ENCODE measurements at places on chromosomes 1 and 21.

DNA sequence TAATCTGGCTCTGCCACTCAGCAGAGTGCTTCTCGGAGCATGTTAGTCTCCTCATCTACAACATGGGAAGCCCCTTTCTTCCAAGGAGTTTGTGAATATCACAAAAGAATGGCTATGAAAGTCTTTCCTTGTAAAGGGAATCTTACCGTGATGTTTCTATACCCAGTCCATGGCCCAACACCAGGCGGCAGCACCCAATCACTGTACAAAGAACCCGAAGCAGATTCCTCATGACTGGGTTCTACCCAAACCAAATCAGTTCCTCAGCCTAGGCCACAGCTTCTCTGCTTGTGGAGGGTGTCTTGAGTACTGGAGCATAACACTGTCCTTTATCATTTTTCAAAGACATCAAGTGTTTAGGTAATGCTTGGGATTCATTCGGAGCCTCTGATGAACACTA, 16.6 kb upstream of the SLFNL1 start:
- DNase-seq: no peak

GRCh38 chr1:79819140-79819539, 812.6 kb upstream of the ADGRL4 start:
- DNase-seq: no peak

GRCh38 chr1:156656806-156657740, 15.2 kb downstream of the BCAN start:
- peak; percentile 65 for DNase-seq

- DNase-seq: no peak
Measured at GRCh38 chr21:44920694-44921604, at the start of gene ITGB2. ITGB2 (minus strand) TSS chr21:44920899; CDS start chr21:44910782, 10,117 bp downstream.

GRCh38 chr1:27099587-27100334, 55.2 kb downstream of the SLC9A1 start:
- DNase-seq: no peak

- no peak for DNase-seq
Measured at GRCh38 chr1:228141226-228142044, 1.4 kb downstream of the GUK1 start.

- DNase-seq: no peak
Measured at GRCh38 chr1:246978281-246978680, 29.6 kb downstream of the ZNF695 start.

- peak; percentile 48 for DNase-seq
Measured at GRCh38 chr1:40612345-40612831, 53.1 kb downstream of the RIMS3 start.

GRCh38 chr1:201255479-201256362, 27.6 kb upstream of the PKP1 start:
- DNase-seq: no peak
